ENCODE measurements at places on chromosomes 6 and 20.

- no peak for DNase-seq
Observed at GRCh38 chr6:140009286-140009685, 634.8 kb upstream of the CITED2 start.

DNA sequence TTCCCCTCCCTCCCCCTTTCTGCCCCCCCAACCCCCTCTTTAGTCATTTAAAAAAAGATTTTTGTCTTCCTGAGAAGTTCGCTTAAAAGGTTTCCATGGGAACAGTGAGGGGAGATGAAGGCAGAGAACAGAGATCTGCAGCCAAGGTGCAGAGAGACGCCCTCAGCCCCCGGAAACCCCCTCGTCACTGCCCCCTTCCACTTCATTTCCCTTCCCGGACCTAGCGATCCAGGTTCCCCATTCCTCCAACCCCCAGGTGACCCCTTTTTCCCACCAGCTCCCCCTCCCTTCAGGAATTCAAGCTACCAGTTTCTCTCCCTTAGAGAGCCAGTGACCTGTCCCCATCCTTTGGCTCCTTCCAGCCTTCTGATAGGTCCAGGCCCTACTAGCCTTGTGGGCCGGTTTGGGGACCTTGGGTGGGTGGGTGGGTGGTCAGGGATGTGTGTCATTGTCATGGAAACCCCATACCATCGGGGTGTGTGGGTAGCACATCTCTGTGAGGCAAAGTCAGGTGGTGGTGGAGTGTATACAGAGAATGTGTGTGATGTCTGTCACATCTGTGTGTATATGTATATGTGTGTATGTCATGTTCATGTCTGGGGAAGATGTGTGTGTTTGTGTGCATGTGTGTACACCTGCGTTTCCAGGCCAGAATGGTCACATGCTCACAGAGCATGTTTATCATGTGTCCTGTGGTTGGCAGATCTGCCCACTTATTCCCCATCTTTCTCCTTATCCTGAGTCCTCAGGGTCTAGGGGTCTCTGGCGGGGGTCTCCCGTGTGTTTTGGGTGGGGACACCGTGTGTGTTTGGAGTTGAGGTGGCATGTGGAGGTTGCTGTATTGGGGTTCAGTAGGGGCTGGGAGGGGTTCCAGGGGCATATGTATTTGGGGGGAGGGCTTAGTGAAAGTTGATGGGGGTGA lies 7.0 kb downstream of the SYNGAP1 start:
- no peak for DNase-seq

DNA sequence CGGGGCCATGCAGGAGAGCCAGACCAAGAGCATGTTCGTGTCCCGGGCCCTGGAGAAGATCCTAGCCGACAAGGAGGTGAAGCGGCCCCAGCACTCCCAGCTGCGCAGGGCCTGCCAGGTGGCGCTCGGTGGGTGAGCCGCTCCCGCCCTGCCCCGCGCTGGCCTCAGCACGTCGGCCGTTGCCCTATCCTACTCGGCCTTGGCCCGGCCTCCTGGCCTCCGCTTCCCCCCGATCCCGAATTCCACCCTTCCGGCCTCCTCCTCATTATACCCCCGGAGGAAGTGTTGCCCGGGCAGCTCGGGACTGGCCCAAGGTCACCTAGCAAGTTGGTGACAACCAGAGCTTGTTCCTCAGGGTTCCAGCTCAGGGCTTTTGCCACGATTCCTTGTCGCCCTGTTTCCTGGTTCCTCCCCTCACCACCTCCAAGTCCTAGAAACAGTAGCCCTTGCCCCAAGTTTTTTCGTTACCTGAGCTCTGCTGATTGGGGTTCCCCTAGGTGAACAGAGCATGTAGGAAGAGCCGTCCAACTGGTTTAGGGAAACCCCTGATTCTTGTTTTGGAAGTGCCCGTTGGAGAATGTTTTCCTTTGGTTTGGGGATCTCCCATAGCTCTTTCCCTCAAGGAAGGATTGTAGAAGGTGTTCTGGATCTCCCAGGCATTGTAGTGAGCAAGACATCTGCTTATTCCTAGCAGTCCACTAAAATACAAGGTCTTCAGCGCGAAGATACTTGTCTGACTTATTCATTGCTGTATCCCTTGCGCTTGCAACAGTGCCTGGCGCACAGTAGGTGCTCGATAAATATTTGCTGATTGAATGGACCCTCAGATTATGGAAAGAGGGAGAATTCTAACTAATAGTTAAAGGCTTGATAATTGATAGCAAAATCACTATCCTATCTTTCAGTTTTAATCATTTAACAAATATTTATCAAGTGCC lies 641 bp downstream of the ARFGEF2 start:
- no peak for DNase-seq

DNA sequence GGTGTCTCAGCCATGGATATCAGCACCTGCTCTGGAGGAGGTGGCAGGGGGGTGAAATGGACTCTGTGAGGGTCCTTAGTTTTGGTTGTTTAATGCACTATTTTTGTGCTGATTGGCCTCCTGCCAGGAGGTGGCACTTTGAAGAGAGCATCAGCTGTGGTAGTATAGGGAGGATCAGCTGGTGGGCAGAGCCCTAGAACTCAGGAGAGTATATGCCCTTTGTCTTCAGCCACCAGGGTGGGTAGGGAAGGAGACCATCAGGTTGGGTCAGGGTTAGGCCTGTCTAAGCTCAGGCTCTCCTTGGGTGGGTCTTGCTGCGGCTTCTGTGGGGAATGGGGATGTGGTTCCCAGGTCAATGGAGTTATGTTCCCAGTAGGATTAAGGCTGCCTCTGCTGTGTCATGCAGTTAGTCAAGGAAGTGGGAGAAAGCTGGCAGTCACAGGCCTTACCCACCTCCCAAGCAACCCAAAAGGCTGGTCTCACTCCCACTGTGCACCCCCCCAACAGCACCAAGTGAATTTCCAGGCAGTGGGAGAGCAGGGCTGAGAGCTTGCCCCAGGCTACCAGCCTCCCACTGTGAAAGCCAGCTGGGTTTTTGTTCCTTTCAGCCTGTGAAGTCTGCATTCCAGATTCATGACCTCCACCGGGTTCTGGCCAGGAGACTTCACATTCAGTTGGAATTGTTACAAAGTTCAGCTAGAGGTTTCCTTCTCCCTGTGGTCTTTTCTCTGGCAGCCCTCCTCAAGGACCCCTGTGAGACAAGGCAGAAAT lies 5.7 kb upstream of the OSTM1 start:
- no peak for DNase-seq

DNA sequence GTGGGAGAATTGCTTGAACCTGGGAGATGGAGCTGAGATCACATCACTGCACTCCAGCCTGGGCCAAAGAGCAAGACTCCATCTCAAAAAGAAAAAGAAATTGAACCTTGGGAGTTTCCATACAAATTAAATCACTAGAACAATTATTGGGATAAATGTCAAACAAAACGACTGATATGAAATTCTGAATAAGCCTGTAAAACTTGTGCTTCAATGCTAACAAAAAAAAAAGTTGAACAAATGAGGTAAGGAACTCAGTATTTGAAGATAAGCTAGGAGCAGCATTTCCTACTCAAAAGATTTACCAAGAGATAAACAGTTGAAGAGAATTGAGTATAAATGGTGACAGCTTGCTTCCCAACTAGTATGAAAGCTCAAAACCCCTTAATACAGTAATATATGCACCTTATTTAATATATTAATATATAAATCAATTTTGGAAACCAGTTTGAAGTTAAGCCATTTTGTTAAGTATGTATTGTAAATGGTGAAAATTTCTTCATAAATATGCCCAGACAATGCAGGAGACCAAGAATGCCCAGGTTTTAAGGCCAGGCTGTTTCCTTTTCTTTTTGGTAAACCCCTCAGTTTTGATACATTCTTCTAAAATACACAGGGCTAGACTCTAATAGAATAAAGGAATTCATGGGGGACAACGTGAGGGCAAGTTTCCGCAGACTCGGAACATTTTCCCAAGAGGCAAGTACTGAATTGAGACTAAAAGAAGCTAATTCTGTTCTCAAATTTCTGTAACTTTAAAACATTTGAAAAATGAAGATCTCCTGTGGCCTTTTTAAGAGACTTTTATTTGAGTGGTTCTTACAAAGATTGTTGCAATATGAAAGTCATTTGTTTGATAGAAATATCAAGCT lies 3.9 kb downstream of the ROMO1 start:
- DNase-seq = no peak

DNA sequence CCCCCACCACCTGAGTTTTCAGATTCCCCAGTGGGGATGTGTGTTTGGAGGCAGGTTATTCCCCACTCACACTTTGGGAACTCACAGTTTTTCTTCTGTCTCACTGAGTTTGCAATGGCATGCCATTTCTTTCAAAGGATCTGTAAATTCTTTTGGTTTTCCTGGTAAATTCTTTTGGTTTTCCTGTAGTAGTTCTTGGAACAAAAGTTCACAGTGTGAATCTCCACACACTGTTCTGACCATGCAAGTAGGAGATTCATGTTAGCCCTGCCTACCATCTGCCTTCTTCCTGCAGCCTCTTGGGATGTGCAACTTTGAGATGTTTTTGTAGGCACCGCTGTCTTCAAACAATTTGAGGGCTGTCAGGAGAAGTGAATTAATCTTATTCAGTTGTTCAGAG lies 165.6 kb upstream of the OGFRL1 start:
- DNase-seq = no peak

DNA sequence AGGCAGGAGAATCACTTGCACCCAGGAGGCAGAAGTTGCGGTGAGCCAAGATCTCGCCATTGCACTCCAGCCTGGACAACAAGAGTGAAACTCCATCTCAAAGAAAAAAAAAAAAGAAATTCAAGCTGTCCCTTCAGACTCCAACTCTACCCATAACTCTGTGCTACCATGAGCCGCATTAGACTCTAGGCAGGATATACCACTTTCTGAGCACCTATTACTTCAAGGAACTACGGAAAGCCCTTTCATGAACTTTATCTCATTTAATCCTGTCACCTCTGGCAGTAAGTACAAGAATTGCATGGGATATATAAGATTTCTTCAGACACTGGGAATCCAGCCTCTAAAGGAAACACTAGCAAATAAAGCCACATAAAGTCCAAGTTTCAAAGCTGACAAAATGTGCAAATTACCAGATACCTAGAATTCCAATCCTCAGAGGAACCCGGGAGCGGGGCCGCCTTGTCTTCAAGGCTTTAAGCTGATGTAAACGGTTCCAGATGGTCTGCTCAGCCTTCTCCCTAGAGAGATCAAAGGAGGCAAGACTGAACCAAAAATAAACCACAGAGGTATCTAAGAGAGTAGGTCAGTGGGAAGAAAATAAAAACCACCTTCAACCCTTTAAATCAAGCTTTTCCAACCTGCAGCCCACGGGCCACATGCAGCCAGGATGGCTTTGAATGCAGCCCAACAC lies 9.4 kb downstream of the CDK5RAP1 start:
- no peak for DNase-seq

DNA sequence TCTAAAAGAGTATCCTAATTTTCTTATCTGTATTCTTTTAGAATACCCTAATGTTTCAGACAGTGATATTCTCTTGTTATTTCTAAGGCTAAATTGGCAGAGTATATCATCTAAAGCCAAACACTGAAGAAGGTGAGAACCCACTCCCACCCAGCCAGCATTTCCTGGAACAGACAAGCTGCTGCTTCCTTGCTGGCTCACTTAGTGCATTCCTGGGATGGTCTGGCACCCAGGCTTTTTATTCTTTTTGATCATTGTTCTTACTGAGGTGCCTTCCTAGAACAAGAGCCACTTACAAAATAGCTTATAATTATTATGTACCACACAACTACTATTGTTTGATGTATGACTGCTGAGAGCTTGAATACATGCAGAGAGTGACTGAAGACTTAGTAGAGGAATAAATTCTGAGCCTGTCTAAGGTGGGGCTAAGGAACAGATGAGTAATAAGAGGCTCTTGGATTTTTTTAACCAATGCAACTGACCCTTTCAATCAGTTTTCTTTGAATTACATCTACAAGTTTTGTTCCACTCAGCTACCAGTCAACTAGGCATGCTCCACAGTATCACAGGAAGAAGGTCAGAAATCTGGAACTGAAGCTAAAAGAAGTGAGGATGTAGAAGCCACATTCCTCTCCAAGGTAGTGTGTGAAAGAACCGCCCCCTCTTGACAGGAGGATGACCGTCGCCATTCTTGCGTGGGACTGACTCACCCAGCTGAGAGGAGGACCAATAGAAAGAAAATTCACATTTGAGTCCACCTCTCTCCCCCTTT lies 30.1 kb downstream of the PRPH2 start:
- peak; percentile 22 for DNase-seq

DNA sequence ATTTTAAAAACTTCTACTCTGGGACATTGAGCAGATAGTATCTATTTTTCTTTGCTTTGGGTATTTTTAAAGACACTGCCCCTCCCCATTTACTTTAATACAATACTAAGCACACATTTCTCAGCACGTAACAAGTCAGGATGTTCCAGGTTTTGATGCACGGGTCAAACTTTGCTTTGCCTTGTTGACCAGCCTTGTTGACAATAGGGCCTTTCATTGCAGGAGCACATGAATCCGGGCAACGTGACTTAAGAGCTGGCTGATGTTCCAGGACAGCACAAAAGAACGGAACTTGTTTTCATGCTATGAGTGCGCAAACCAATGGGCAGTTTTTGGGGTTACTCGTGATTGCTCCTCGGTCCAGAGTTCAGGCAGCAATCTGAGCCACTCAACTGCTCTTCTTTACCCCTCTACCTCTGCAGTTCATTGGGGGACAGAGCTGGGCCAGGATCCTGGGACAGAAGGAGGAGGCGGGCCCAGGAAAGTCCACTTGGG lies 78.6 kb upstream of the SLC22A16 start:
- no peak for DNase-seq

All from stromal cell of bone marrow (primary cell).